ENCODE measurements at places on chromosomes 1 and 21.

DNA sequence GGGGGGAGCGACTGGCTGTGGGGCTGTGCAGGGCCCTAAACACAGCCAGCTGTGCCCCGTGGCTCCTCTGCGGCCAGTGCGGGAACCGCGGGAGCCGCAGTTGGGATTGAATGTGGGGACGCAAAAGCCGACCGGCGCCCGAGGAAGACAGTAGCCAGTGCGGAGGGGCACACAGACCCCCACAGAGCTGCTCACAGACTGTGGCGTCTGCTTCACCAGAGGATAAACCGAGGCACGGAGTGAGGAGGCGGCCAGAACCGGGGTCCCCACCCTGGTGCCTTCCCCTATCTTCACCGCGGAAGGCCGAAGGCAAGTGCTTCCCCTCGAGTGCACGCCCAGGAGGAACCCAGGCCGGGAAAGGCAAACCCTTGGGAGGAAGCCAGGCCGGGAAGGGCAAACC, 8.7 kb upstream of the TMEM52 start:
- no peak for DNase-seq

- DNase-seq = no peak
Observed at GRCh38 chr1:44822981-44823451, 14.7 kb downstream of the BTBD19 start.

DNA sequence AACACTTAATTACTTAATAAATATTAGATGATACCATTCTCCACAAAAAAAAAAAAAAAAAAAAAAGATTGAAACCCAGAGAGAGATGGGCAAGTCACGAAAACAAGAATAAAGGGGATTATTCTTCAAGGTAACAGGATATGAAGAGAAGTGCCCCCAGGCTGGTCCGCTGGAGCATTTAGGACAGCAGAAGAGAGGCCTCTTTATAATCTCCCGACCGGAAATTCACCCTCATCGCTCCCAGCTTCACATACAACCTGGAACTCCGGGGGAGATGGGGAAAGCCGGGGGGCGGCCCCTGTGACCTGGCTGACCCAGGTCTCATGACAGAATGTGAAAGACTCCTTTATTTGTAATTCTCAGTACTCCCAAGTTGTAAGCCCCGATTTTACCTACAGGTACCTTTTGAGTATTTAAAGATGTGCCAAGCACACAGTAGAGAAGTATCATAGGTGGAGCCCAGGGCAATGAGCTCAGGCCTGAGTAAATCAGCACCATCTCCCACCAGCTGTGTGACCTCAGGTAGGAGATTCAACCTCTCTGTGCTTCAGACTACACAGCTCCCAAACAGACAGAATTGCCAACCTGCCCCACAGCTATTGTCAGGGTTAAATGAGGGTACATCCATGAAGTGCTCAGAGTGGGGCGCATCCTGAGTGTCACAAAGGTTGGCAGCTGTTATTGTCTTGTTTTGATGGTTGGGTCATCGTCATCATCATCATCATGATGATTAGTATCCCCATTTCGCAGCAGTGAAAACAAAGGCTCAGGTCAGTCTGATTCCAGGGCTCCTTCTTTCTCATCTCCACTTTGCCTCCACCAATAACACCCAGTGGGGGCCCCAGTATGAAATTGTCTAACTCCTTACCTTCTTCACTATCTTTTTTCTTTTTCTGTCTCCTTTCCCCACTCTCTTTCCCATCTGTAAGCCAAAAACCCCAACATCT, 148.4 kb downstream of the PSMG1 start:
- no peak for DNase-seq

DNA sequence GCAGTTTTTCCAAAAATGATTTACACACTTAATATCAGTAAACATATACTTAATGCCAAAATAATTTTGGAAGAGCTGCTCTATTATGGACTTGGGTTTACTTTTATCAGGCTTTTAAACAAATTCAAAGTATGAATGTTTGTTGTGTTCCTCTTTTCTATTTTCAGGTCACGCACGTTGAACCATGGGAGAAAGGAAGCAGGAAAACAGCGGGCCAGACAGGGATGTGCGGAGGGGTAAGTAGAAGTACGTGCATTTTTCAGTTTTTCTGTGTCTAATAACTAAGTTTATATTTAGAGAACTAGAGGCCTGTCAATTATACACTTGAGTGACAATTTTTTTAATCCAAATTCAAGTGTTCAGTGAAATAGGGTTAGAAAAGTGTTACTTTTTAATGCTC, 3.4 kb downstream of the PRPF38B start:
- DNase-seq = no peak

DNA sequence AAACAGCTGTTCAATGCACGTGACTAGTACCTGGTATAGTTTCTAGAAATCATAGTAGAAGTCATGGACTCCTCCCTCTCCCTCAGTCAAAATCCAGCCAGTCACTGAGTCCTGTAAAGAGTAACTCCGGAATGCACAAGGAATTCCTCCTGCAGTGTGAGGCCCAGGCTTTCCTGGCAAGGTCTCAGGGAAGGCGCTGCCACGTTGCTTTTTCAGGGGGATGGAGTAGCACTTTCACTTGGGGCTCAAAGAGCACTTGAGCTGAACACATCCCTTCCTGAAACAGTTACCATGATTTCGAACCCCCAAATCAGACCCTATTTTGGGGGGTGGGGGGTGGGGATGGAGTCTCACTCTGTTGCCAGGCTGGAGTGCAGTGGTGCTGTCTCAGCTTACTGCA, 26.4 kb upstream of the LRRC8D start:
- no peak for DNase-seq

DNA sequence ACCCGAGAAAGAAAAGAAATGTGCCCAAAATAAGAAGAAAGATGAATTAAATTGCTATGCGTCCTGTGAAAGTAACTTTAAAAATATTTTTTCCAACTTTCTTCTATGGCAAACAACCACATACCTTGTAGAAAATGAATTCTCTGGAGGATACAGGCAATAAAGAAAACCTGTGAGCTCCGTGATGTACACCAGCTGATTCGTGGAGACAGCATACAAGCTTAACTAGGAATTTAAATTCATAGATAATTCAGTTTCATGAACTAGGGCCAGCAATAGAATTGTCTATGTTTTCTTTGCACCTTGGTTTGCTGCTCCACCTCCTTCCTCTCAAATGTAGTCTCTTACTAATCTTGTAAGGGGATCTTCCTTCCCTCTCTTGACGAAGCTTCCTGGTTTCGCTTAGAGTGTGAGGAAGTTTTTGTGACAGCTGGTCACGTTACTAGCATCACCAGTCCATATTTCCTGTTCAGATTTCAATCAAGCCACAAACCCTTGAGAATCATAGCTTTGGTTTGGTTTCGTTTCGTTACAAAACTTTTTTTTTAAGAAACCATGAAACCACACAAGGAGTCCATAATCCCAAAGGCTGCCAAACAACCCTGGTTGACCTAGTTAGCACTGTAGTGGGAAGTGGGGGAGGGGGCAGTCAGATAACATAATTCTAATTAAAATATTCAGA, 35.8 kb downstream of the GREM2 start:
- no peak for DNase-seq

DNA sequence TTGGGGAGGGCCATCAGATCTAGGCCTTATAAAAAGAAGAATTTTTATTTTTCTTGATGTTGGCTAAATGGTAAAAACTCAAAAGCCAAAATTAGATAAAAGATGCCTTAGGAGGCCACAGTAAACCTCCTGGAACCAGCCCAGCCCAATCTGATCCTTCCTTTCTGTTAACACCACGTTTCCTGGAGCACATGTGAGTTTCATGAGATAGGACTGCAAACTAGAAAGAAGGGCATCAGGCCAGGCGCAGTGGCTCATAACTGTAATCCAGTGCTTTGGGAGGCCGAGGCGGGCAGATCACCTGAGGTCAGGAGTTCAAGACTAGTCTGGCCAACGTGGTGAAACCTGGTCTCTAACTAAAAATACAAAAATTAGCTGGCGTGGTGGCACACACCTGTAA, 6.7 kb downstream of the HSF2BP start:
- no peak for DNase-seq

DNA sequence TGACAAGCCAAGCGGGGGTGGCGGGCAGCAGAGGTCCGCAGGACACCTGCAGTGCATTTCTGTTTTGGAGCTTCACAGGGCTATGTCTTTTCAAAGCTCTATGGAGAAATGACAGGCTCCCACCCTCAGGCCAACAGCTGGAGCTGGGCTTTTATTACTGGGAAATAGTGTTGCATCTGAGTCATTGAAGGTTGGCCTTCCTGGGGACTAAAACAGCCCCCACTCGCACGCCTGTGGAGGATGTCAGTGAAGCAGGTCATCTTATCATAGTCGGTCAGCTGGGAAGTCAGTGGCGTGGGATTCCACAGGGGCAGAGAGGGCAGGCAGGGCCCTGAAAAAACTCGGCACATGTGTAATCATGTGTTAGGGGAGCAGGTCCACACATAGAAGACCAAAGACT, 55.3 kb downstream of the NTPCR start:
- no peak for DNase-seq

DNA sequence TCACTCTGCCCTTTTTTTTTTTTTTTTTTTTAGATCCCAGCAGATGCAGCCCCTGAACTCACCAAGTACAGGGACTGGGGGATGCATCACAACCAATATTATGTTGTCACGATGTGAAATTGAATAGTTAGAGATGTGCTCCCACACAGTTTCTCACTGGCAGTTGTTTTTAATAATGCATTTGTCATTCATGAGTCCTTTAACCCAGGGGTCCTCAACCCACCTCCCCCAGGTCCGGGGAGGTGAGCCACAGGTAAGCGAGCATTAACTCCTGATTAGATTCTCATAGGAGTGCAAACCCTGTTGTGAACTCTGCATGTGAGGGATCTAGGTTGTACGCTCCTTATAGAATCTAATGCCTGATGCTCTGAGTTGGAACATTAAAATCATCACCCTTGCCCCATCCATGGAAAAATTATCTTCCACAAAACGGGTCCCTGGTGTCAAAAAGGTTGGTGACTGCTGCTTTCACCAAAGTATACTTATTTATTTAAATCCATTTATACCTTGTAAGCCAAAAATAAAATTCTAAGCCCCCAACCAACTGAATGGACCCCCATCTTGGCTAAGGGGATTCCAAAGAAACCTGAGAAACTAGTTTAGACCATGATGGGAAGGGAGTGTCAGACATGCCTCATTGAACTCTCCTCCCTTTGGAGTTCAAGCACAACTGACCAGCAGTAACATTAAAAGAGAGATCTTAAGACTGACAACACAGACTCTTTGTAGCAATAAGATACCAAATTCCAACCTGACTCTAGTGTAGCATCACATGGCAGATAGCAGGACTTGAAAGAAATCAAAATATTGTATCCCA, 119.3 kb upstream of the ATP1A1 start:
- DNase-seq = no peak

GRCh38 chr1:244394826-244395765, 56.6 kb downstream of the ADSS2 start:
- DNase-seq = no peak

DNA sequence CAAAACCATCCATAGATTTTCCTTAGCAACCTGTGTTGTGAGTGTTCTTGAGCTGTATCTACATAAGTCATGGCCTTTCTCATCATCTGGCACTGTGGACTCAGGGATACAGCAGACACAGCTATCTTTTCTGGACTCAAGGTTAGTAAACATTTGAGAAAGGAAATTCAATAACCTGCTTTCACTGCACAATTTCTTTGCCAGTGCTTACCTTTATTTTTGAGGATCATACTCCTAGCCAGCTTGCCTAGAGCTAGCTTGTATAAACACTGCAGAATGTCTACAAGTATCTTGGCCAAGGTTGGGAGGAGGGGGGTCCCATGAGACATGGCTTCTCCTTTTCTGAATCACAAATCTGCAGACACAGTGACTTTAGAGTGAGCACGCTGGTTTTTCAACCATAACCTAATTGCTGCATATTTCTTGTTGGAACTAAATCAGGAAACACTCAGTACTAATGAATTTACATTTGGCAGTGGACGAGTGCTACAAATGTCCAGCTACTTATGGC, 27.2 kb downstream of the ADAMTS5 start:
- DNase-seq = no peak

Measured in SIG-M5 (cell line).